ENCODE measurements at places on chromosomes 13 and 19. TPM values are rescaled to one million over a fixed set of nuclear protein-coding genes. Genes with fewer than 3 reads are reported as not detected.

The OR7A5 gene
- total RNA-seq = not detected

The DIRAS1 gene
- total RNA-seq = 2.0 TPM

The SERP2 gene
- 3.4 TPM for total RNA-seq

The NLRP4 gene
- total RNA-seq = not detected

The KCNRG gene
- total RNA-seq = 3.0 TPM

The TUBB4A gene
- not detected for total RNA-seq

The MAB21L1 gene
- total RNA-seq = 2.0 TPM

The C19orf67 gene
- not detected for total RNA-seq

The RGS9BP gene
- 0.24 TPM for total RNA-seq

The ADM5 gene
- not detected for total RNA-seq

The KLK2 gene
- total RNA-seq = not detected

The AMER2 gene
- not detected for total RNA-seq

The PLIN5 gene
- 0.59 TPM for total RNA-seq

The SERPINE3 gene
- total RNA-seq = not detected

The DIAPH3 gene
- total RNA-seq = 2.6 TPM

The FCER2 gene
- not detected for total RNA-seq

The ZNF229 gene
- 11.9 TPM for total RNA-seq

The DPF1 gene
- not detected for total RNA-seq

The RFPL4A gene
- total RNA-seq = not detected

The ZNF471 gene
- total RNA-seq = 10.0 TPM

The FRY gene
- 1.9 TPM for total RNA-seq

The DAND5 gene
- not detected for total RNA-seq

The FEM1A gene
- 7.2 TPM for total RNA-seq

The CSNK1G2 gene
- 39.0 TPM for total RNA-seq

The PGLYRP2 gene
- total RNA-seq = not detected

The PCDH9 gene
- total RNA-seq = 16.7 TPM

The PRR19 gene
- total RNA-seq = not detected

The FCAR gene
- total RNA-seq = not detected

The RAB8A gene
- 39.7 TPM for total RNA-seq

The TMEM255B gene
- not detected for total RNA-seq
